Activated effector memory CD4-positive, alpha-beta T cell treated with anti-CD3 and anti-CD28 coated beads, Interleukin-2, amount 50 U/mL, for 16 hours (primary cell): ENCODE measurements at places on chromosomes 16 and 17.
A peak's percentile ranks its signal among the peaks of the same experiment; 100 is the strongest.

- peak; percentile 31 for DNase-seq
Measured at GRCh38 chr17:57706761-57707160, 38.3 kb downstream of the CCDC182 start.

GRCh38 chr16:9124908-9125584, 33.6 kb downstream of the HAPSTR1 start:
- no peak for DNase-seq

DNA sequence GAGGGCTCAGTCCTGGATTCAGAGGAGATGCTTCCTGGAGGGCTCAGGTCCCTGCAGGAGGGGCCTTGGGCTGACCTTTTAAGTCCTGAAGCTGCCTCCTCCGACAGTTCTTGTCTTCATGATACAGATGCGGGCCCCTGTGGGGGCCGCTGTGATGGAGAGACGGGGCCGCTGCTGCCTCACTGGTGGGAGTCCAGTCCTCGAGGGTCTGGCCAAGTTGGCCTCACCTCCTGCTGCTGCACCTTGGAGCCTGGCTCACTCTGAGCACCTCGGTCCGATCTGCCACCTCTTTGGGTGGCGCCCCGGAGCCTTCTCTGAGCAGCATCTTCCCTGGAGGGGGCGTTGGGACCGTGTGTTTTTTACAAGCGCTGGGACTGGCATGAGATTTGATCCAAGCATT, 79.1 kb downstream of the KLHDC4 start:
- no peak for DNase-seq

- no peak for DNase-seq
Measured at GRCh38 chr17:73256220-73256619, 5.5 kb downstream of the CPSF4L start.

GRCh38 chr17:78366109-78366848, 6.4 kb upstream of the SOCS3 start:
- DNase-seq = no peak

- peak; percentile 74 for DNase-seq
Measured at GRCh38 chr16:1645914-1646525, 32.1 kb upstream of the JPT2 start.

DNA sequence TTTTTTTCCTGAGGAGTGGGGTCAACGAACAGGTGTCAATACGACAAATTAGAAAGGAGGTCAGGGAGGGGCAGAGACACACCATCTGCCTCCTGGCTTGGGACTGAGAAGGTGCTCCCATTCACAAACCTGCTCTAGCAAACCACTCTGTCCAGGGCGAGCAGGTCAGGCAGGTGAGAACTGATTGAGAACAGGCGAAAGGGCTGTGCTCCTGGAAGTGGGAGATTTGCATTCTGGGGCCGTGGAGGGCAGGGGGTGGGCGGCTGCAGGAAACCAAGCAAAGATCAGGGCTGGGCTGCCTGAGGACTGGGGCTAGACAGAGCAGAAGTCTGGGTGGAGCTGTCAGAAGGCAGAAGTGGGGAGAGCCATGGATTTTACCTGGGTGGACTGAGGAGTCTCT, 98.9 kb upstream of the NLRP1 start:
- no peak for DNase-seq

GRCh38 chr17:39525801-39526506, 64.7 kb downstream of the CDK12 start:
- DNase-seq = no peak

- DNase-seq = no peak
Measured at GRCh38 chr16:68093816-68094613, 8.8 kb downstream of the NFATC3 start.

DNA sequence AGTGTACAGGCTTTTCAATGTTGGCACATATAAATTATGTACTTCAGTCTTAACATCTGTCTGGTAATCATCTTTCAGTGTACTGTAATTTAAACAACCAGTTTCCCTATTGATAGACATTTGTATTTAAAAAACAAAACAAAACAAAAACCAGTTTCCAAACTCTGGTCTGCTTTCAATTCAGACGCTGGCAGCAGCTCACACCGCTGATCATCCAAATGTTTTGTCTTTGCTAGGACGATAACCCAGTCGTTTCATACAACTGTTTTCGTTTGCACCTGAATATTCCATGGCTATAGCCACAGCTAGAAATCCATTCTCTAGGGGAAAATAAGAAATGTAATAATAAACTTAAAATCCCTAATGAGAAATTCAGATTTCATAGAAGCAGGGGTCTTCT, 47.8 kb downstream of the RBFOX1 start:
- no peak for DNase-seq

GRCh38 chr17:62871291-62871690, 63.2 kb upstream of the MARCHF10 start:
- DNase-seq = no peak

GRCh38 chr17:39804839-39805238, 59.3 kb downstream of the IKZF3 start:
- no peak for DNase-seq

- DNase-seq = no peak
Measured at GRCh38 chr17:6901086-6901485, 69.6 kb upstream of the TEKT1 start.

DNA sequence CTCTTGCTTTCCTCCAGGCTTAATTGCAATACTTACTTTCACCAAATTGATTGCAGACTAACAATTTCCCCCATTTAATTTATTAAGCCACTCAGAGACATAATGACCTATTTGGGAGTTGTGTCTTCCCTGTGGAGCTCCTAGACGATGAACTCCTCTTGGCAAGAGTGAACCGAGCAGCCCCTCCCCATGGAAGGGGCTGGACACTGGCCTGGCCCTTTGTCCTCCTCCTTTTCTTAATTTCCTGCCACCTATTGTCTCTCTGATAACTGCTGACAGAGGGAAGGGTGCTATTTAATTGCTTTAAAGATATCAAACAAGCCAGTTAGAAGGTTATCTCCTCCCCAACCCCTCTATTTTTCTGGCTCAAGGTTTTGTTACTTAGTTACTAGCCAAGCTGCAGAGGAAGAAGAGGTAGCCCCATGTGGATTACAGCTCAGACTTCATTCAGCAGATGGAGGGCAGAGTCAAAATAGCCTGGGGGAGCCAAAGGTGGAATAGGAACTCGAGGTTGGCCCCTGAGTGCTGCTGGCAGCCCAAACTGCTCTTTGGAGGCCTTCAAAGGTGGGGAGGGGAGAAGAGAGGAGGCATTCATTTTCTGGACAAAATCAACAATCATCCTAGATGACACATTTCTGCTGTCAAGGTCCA, 3.7 kb upstream of the SSTR2 start:
- DNase-seq = no peak

DNA sequence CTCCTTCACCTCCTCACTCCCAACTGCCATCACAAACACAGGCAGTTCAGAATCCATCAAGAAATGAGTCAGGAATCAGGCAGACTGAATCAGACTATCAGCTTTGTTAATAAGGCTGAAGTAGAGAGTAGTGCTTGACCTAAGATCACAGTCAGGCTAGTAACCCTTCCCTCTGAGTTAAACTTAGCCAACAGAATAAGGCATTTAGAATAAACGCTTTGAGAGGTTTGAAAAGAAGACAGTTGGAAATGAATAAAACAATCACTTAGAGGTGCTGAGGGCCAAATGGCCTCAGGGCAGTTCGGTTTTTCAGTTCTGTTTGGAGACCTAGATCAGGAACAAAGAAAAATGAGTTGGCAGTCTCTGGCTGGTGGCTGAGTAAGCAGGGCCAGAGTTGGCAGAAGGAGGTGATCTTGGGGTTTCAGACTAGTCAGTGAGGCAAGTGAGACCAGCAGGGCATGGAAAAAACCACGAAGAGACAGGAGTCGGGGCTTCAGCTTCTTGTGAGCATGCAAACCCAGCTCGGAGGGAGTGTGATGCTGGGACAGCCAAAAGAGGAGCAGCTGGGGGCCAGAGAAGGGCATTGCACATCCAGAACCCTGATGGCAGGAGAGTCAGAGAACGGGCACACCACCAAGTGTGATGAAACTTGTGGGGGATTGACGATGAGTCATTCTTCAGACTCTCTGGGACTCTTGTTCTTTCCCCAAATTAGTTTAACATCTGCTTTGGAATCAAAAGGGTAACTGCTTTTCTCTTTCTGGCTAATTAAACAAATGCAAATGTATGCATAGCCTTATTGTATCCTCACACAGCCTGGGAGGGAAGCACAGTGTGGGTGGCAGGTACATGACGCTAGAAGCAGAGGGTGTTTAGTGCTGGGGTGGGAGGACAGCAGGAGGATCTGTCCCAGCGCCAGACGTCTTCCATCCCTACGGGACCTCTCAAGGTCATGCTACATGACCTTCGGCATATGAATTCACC, 54.8 kb downstream of the SPECC1 start:
- no peak for DNase-seq

- DNase-seq = no peak
Measured at GRCh38 chr16:30503403-30504296, 22.7 kb downstream of the ZNF768 start.

DNA sequence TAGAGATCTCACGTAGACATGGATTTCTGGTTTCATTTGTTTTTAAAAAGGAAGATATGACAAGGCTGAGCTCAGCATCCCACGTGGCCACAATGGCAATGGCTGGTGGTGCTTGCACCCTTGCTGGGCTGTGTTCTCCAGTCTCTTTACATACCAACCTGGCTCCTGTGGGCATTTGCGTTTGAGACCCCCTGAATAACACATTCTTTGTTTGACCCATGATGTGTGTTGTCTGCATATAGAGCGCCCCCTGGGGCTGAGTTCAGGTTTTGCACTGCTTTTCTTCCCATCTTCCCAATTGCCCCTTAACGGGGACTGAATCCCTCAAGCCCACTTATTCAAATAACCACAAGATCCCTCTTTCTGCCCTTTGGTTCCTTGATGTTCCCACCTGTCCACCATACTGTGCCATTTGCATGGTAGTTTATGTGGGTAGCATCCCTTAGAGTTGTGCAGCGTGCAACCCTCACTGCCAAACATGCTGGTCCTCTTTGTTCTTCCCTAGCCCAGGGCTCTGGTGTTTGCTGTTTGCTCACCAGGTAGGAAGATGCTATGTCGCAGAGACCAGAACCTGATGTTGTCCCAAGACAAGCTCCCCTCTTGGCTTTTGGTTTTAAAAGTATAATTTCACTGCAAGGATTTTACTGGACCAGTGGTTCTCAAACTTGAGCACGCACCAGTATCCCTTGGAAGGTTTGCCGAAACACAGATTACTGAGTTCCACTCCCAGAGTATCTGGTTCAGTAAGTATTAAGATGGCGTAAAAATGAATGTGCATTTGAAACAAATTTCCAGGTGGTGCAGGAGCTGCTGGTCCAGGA, 38.5 kb upstream of the NKD1 start:
- DNase-seq = peak; percentile 82

DNA sequence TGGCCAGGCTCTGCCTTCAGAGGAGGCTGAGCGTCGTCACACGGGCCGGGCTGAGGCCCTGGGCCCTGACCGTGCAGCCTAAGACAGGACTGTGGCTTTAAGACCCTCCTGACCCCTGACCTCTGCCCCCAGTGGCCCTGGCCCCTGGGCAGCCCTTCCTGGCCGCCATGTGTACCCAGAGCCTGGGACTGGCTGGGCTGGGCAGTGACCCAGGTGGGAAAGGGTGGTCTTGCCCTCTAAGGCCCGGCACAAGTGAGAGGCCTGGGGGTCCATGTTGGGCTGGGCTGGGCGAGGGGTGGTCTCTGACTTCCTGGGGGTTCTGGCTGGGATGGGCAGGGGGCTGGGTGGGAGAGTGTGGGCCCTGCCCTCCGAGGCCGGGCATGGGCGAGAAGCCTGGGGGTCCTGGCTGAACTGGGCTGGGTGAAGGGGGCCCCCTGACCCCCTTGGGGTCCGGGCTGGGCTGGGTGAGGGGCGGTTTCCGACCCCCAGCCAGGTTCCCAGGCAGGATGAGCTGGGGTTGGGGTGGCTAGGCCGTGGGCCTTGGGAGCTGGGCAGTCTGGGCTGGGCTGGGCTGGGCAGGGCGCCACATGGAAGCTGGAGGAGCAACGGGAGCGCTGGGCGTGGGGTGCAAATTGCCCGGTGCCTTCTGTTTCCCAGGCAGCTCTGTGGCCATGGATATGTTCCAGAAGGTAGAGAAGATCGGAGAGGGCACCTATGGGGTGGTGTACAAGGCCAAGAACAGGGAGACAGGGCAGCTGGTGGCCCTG, at the start of gene CDK3:
Gene CDK3 (plus strand): TSS at position 101 of the 767 bp plus-strand sequence. CDS start 571 bp downstream, at position 672.
- no peak for DNase-seq

GRCh38 chr16:64531401-64531800, 590.5 kb downstream of the CDH11 start:
- DNase-seq = no peak

DNA sequence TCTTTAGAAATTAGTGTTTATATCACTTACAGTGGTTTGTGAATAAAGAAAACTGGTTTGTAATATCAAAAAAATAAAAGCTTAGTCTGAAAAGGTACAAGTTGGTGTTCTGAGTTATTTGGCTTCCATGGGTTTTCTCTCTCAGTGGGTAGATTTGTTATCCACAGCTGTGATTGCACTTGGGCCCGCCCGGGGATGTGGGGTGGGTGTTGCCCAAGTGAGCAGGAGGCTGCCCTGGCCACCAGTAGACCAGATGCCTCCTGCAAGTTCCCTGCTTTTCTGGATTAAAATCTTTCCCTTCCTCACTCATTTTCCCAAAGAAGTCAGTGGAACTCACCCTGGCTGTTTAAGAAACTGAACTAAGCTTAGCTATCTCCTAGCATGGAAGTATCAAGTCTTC, 380.6 kb downstream of the RBFOX1 start:
- no peak for DNase-seq

DNA sequence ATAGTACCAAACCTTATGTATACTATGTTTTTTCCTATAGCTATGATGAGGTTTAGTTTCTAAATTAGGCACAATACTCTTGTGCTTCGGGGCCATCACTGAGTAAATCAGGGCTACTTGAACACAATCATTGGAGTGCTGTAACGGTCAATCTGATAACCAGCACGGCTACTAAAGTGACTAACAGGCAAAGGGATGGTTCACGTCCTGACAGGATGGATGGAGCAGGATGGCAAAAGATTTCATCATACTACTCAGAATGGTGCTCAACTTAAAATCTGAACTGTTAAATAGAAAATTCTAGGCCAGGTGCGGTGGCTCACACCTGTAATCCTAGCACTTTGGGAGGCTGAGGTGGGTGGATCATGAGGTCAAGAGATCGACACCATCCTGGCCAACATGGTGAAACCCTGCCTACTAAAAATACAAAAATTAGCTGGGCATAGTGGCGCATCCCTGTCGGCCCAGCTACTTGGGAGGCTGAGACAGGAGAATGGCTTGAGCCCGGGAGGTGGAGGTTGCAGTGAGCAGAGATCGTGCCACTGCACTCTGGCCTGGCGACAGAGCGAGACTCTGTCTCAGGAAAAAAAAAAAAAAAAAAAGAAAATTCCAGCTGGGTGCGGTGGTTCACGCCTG, 7.0 kb downstream of the TUFM start:
- DNase-seq = no peak
